ENCODE measurements at places on chromosomes 5 and 9. TPM values are rescaled to one million over a fixed set of nuclear protein-coding genes. Genes with fewer than 3 reads are reported as not detected.

C1QTNF2 gene
- 0.07 TPM for total RNA-seq

COL23A1 gene
- not detected for total RNA-seq

TMEM215 gene
- not detected for total RNA-seq

SV2C gene
- not detected for total RNA-seq

ISL1 gene
- not detected for total RNA-seq

NIPAL4 gene
- total RNA-seq: 11.0 TPM

CDC20B gene
- total RNA-seq: 0.14 TPM

GDA gene
- 0.84 TPM for total RNA-seq

INSL6 gene
- not detected for total RNA-seq

STRBP gene
- 15.6 TPM for total RNA-seq

DAB2 gene
- 15.6 TPM for total RNA-seq

PCDHB11 gene
- 0.11 TPM for total RNA-seq

PCDHA9 gene
- not detected for total RNA-seq

NEUROG1 gene
- not detected for total RNA-seq

Data from A549 treated with DMSO at 1 μM for 4 hours (cell line).